ENCODE measurements at places on chromosomes 6 and 20. TPM values are rescaled to one million over a fixed set of nuclear protein-coding genes. Genes with fewer than 3 reads are reported as not detected.
A peak's percentile ranks its signal among the peaks of the same experiment; 100 is the strongest.

DNA sequence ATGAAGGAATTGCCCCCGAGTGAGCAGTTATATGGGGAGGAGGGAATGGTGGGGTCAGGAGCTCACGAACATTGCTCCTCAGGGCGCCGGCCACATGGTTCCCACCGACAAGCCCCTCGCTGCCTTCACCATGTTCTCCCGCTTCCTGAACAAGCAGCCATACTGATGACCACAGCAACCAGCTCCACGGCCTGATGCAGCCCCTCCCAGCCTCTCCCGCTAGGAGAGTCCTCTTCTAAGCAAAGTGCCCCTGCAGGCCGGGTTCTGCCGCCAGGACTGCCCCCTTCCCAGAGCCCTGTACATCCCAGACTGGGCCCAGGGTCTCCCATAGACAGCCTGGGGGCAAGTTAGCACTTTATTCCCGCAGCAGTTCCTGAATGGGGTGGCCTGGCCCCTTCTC, 7.2 kb downstream of the CTSA start:
- no peak for DNase-seq

- DNase-seq: no peak
These were observed 164.8 kb downstream of the MRPL14 start for GRCh38 chr6:43962458-43962857.

- no peak for DNase-seq
These were observed 280.2 kb downstream of the ESR1 start for GRCh38 chr6:152087701-152088100.

SLC17A3 gene
- polyA plus RNA-seq: not detected

GRCh38 chr6:110592765-110593164, 116.4 kb upstream of the SLC22A16 start:
- DNase-seq: no peak

DNA sequence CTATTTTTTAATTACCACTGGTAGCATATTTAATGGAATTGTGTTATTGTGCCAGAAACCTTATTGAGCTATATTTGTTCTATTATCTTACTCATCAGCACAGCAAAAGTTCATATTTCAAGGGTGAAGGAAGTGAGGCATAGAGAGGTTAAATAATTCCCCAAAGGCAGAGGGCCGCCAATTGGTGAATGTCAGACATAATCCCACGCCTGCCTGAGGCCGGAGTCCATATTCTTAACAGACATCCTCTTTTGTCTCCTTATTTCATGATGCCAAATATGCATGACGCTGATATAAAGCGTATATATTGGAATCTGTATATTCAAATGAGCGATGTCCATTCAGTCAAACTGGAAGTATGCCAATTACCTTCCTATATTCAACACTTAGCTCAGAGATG, 505.0 kb upstream of the SLC35B3 start:
- DNase-seq: no peak

PROKR2 gene
- not detected for polyA plus RNA-seq

- DNase-seq: no peak
These were observed 45.3 kb downstream of the B4GALT5 start for GRCh38 chr20:49668181-49668877.

DNA sequence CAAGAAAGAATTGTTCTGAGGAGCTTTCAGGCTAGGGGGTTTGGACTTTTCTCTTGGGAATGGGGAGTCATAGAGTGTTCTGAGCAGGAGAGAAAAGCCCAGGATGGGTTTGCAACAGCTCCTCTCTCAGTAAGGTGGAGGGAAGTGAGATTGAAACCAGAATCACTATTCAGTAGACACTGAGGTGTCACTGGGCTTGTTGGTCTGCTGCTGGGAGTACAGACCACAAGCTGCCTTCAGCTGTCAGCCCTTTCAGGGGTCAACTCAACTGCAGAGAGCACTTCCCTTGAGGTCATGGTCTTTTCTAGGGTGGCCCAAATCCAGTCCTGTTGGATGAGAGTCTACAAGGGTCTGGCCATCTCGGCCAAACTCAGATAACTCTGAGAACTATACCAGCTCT, 12.9 kb upstream of the FOXA2 start:
- no peak for DNase-seq

- DNase-seq: no peak
These were observed 1.9 kb downstream of the ABRACL start for GRCh38 chr6:139030228-139030963.

KCNQ2 gene
- polyA plus RNA-seq: 17.3 TPM

GRCh38 chr6:149905371-149905910, 7.5 kb upstream of the RAET1E start:
- DNase-seq: no peak

DNA sequence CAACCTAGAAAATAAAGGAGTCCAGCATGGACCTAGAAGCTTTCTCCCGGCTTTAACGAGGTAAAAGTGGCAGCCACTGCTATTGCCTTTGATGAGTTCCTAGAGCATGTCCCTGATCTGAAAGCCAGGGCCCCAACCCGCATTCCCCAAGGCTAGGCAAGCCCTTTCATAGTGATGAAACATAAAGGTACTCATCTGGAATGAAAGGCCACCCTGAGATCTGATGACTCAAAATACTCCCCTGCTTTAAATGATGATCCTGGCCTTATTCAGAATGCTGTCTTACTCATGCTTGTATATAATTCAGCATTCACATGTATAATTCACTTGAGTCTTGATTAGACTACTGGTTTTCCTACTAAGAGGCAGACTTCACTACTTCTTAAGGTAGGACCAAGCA, 21.3 kb downstream of the TTPAL start:
- DNase-seq: no peak

DNA sequence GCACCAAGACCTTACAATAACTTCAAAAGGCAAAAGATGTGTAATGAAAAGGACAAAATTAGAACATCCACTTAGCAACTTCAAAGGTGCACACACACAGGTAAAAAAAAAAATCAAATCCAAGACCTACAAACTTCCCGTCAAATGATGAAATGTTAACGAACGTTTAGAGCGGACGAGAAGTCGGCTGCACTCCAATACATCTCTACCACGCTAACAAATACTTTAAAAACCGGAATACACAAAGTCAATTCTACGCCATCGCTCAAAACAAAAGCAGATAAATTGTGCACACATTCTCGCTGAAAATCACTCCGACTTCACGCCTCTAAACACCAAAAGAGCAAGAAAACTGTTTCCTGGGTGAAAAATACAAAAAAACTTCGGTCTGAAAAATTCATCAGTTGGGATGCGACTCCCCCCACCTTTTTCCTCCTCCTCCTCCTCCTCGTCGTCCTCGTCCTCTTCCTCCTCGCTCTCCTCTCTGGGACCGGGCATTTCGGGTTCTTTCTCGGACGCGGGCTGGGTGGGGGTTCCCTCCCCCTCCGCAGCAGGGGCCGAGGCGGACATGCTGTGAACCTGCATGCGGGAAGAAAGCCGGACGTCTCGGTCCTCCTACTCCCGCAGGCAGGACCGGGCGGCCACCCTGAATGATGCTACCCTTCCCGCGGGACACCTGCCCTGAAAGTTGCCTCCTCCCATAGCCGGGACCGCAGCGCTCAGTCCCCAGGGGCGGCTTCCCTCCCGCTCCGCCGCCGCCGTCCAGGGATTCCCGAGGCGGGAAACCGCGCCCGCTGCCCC, 712 bp downstream of the DEK start:
- DNase-seq: peak; percentile 25

SCAF8 gene
- polyA plus RNA-seq: 18.9 TPM

DNA sequence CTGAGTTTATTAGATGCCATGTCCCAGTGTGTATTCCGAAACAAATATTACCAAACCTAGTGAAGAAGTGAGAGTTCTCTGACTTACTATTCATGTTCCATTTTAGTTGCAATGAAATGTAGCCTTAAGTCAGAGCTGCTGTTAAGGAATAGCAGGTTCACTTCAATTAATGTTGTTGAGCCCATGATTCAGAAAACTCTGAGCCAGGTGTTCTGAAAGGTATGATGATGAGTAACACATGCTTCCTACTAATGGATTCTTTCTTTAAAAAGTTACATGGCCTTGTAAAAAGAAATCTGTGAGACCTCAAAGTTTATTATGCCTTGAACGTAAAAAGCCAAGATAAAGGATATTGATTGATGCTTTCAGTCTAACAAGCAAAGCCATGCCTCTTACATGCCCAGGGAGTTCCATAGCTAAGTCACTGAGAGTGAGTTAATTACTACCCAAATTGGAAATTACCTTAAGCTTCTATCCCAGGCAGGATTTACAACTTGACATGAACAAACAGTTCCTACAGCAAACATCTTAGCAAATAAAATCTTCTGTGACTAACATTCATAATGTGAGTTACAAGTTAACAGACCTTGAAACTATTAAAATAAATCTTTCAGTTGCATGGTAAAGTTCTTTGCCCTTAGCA, 122.9 kb downstream of the AKAP7 start:
- DNase-seq: no peak

FAM135A gene
- polyA plus RNA-seq: 21.9 TPM

- no peak for DNase-seq
These were observed 22.7 kb downstream of the TFEB start for GRCh38 chr6:41712651-41713103.

GRCh38 chr20:58127701-58128111, 100.7 kb downstream of the ANKRD60 start:
- no peak for DNase-seq

DNA sequence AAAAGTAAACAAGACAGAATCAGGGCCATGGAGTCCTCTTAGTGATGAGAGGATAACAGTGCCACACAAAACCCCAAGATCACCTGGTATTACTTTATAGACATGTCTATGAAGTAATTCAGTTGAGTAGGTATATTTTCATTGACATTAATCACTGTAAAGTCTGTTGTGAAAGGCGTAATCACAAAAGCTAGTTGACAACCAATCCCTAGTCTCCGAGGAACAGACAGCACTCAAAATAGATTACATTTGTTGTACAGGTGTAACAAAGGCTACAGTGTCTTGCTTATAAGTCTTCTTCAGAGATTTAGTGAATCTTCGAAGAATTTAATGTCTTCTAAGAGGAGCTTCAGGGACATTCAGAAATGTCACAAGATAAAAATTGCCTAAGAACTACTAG, 120.1 kb downstream of the TMEM200A start:
- DNase-seq: no peak

SMIM8 gene
- 29.1 TPM for polyA plus RNA-seq

GRCh38 chr20:14197097-14197496, 140.3 kb downstream of the FLRT3 start:
- DNase-seq: no peak

- DNase-seq: no peak
These were observed 30.0 kb downstream of the OSBPL2 start for GRCh38 chr20:62268228-62268900.

TMEM244 gene
- not detected for polyA plus RNA-seq

PLA2G7 gene
- polyA plus RNA-seq: not detected

DNA sequence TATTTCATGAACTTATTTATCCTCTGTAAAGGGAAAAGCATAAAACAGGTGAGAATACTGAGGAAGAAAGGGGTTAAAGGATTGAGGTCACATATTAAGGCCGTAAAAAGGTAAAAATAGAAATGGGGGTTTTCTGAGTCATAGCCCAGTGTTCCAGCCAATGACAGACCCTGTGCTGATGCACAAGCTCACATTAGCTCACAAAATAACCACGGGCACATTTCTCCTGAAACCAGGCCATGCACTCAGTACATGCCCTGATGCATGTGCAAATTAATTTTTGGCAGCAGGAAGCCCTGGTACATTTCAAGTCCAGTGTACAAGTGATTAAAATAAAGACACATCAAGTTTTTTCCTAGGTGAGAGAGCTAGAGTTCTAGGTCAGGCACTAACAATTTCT, 194.4 kb downstream of the TMEM200A start:
- DNase-seq: no peak

GRCh38 chr20:23823111-23823510, 3.4 kb downstream of the CST2 start:
- DNase-seq: no peak

GRCh38 chr6:106373502-106374239, 13.2 kb downstream of the CRYBG1 start:
- no peak for DNase-seq

SAMD3 gene
- not detected for polyA plus RNA-seq

ENPP3 gene
- 0.55 TPM for polyA plus RNA-seq

C6orf15 gene
- not detected for polyA plus RNA-seq

DNA sequence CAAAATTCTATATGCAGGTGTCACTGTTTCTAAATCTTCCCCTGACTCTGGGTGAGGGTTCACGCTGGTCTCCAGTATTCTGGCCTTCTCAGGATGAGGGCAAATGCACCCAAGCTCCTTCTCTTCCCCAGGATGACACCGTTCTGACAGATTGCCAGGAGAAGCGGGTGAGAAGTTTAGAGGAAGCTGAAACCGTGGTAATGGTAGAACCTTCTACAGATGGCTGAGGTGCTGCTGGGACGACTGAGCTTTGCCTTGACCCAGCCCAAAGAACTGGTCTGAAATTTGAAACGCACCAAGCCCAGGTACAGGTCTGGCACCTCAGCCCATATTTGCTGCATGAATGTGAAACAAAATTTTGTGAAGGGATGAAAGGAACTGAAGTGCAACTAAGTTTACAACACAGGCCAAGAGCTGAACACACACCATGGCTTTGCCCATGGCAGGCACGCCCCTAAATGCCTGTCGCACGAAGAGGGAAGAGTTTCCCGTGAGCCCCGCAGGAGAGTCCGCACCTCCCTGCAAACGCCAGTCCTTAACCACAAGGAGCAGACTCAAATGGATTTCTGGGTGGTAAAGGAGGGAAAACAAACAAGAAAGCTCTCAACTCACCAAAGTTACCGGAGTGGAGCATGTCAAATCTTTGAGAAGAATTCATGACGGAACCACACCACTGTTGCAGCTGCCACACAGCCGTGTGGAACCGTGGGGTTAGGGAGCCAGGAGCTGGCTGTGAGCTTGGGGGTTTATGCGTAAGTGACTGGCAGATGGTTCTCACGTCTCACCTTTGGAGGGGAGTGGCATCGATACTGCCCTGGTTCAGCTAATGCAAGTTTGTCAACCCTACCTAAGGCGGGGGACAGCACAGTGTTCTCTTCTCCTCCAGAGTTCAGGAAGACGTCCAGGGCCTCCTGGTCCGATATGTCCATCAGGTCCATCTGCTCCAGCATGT, 138.9 kb downstream of the DTNBP1 start:
- DNase-seq: no peak

Data from cardiac muscle cell (in vitro differentiated cells and primary cell).